ENCODE measurements at places on chromosomes 5 and 9. TPM values are rescaled to one million over a fixed set of nuclear protein-coding genes. Genes with fewer than 3 reads are reported as not detected.

- peaks cover 51% of the 10 kb centered on the region for H3K27me3 ChIP-seq
- H3K4me1 ChIP-seq: no peaks in the 10 kb centered on the region
Observed at GRCh38 chr5:140083650-140084049, 30.3 kb upstream of the PURA start.

DNA sequence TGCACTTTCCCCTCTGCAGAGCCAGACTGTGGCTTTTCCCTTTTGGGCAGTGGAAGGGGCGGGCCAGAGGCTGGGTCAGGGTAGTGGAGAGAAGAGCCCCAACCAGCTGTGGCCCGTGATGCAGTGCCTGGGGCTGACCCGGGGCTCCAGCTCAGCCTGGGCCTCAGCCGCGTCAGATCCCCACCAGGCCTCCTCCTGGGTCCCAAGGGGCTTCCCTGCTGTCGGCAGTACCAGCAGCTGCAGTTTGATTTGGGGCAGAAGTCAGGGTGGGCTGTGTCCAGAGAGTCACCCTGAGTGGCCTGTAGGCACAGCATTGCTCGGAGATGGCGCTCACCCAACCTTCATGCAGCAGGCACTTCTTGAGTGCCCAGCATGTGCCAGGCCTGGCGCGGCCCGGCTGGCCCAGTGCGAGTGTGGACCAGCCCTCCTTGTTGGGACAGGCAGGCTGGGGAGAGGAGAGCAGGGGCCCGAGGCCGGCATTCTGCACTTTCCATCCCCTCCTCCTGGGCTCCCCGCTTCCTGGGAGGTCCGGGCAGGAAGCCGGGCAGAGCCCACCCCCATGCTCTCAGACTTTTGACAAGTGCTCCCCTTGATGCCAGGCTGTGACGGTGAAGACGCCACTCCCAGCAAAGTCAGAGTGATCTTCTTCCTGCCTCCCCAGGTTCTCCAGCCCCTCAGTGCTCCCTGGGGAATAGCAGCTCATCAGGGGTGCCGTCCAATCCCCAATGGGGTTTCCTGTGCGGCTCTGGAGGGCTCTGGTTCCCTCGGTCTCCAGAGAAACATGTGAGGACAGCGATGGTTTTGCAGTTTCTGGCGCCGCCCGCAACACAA is 88.3 kb upstream of the COL5A1 start:
- no peak overlapping the region for H3K27ac ChIP-seq
- peaks cover 6% of the 10 kb centered on the region for H3K36me3 ChIP-seq
- peaks cover 9% of the 10 kb centered on the region for H3K4me1 ChIP-seq

DNA sequence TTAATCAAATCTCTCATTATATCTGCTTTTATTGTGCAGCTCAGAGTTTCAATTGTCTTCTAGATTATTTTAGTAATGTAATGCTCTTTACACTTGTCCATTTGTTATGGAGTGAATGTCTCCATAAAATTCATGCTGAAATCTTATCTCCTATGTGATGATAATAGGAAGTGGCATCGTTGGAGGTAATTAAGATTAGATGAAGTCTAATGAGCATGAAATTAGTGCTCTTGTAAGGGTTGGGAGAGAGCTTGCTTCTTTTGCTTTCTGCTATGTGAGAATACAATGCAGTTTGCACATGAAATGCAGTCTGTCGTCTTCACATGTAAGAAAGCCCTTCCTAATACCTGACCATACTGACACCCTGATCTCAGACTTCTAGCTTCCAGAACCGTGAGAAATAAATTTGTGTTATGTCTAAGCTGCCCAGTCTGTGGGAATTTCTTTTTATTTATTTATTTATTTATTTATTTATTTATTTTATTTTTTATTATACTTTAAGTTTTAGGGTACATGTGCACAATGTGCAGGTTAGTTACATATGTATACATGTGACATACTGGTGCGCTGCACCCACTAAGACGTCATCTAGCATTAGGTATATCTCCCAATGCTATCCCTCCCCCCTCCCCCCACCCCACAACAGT is 1399.2 kb upstream of the CDH6 start:
- H3K4me3 ChIP-seq: no peak overlapping the region
- H3K4me1 ChIP-seq: peaks cover 12% of the 10 kb centered on the region
- no peak for DNase-seq
- no peaks in the 10 kb centered on the region for H3K27me3 ChIP-seq
- peak overlapping the region; percentile 75 for H3K27ac ChIP-seq
- H3K36me3 ChIP-seq: no peaks in the 10 kb centered on the region

- DNase-seq: no peak
- no peaks in the 10 kb centered on the region for H3K36me3 ChIP-seq
- H3K4me3 ChIP-seq: peak within 1 kb of the TSS; percentile 30
- no peaks in the 10 kb centered on the region for H3K27me3 ChIP-seq
Observed at GRCh38 chr9:92482329-92482728, at the start of gene ASPN. Gene ASPN (minus strand): TSS chr9:92482506.

GRCh38 chr5:76234665-76235064 is 151.5 kb downstream of the SV2C start:
- no peak overlapping the region for H3K4me3 ChIP-seq
- no peaks in the 10 kb centered on the region for H3K36me3 ChIP-seq
- no peak for DNase-seq
- H3K27me3 ChIP-seq: peaks cover 25% of the 10 kb centered on the region

DNA sequence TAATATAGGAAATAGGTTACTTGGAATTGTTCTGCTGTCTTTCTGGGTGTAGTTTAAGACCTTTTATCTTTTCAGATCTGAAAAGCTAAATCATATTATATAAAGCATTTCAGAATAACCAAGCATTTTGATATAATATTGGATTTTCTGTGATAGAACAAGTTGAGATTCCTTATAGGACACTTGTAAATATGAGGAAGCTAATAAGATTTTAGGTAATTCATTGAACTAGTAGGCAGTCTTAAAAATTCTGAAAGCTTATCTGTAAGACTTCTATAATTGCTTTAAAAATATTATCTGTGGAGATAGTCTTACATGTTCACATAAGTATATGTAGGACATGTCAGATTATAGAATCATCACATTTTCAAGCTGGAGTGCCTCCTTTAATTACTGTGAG is 102.8 kb downstream of the SMIM15 start:
- no peak overlapping the region for H3K4me3 ChIP-seq
- H3K27me3 ChIP-seq: no peaks in the 10 kb centered on the region
- no peaks in the 10 kb centered on the region for H3K36me3 ChIP-seq
- no peak overlapping the region for H3K27ac ChIP-seq
- H3K4me1 ChIP-seq: peaks cover 6% of the 10 kb centered on the region
- DNase-seq: no peak

GRCh38 chr9:20382460-20383071 is 239.7 kb downstream of the MLLT3 start:
- no peak overlapping the region for H3K4me3 ChIP-seq
- no peaks in the 10 kb centered on the region for H3K4me1 ChIP-seq
- H3K27ac ChIP-seq: no peak overlapping the region

DNA sequence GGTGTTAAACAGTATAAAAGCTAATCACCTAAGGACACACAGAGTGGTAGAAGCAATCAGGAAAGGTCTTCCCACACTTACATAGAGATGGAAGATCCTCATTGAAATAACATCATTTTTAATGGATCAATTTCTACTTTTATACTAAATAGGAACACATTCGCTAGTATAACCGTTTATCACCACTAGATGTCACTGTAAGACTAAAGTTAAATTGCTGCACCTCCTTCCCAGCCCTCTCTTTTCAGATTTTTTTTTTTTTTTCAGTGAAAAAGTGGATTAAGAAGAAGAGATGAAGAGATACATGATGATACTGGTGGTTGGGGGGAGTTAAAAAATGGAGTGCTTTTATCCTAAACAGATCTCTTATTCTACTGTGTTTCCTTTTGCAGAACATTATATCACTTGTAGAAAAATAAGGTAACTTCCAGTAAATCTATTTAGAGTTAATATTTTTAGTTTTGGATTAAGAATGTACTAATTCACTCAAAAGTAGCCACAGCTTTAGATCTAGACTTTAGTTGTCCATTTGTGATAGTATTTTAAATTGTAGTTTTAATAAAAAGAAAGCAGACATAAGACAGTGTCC is 116.9 kb upstream of the ARRDC3 start:
- DNase-seq: peak; percentile 60
- H3K36me3 ChIP-seq: no peaks in the 10 kb centered on the region
- H3K27me3 ChIP-seq: peaks cover 20% of the 10 kb centered on the region
- no peaks in the 10 kb centered on the region for H3K4me1 ChIP-seq
- no peak overlapping the region for H3K4me3 ChIP-seq

DNA sequence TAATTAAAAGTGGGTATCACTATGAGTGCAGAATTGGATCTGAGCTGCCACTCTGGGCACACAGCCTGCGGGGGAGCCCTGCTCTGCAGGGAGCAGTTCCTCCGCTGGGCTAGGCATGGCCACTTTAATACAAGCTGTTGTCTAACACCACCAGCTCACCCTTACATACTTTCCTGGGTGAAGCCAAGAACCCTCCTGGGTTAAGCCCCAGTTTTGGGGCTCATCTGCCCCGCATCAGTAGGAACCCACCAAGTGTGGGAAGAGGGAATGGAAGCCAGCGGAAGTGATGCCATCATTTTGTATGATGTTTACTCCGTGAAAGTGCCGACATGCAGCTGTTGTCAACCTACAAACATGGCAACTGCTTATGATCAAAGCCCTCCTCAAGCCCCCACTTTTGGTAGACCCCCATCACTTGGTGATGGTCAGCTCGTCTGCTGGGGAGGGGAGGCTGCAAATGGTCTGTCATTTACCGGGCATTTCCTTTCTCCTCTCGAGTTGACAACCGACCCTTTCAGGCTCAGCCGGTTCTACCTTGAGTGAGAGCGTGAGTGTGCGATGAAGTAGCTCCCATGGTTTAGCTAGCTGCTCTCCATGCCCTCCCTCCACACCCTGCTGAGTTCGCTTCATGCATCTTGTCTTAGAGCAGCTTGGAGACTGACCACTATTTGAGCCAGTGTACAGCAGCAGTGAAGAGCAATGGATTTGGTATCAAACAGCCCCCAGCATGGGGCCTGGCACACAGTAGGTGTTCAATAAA is 95.3 kb upstream of the IER5L start:
- H3K36me3 ChIP-seq: peaks cover 7% of the 10 kb centered on the region
- H3K4me3 ChIP-seq: no peak overlapping the region
- no peaks in the 10 kb centered on the region for H3K27me3 ChIP-seq
- peaks cover 42% of the 10 kb centered on the region for H3K4me1 ChIP-seq
- no peak for DNase-seq

GRCh38 chr5:96626956-96627355 is 35.2 kb upstream of the CAST start:
- no peak overlapping the region for H3K27ac ChIP-seq
- H3K27me3 ChIP-seq: no peaks in the 10 kb centered on the region
- peak; percentile 22 for DNase-seq
- peaks cover 24% of the 10 kb centered on the region for H3K4me1 ChIP-seq

DNA sequence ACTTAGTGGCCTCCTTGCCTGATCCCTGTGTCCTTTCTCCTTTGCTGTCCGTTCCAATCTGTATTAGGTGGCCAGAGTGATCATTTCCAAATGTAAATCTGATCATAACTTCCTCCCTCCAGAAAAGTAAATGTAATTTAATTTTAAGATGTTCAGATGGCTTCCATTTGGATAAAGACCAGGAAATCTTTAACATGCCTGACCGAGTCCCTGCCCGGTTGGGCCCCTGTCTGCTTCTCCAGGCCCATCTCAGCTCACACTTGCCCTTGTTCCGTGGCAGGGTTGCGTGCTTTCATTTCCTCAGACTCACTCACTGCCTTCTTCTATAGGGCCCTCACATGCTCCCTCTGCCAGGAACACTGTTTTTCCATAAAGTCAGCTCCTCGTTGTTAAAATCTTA is 7.6 kb downstream of the MAP3K1 start:
- no peak for DNase-seq
- no peak overlapping the region for H3K27ac ChIP-seq
- H3K4me3 ChIP-seq: no peak overlapping the region
- H3K36me3 ChIP-seq: peaks cover 6% of the 10 kb centered on the region
- no peaks in the 10 kb centered on the region for H3K27me3 ChIP-seq

DNA sequence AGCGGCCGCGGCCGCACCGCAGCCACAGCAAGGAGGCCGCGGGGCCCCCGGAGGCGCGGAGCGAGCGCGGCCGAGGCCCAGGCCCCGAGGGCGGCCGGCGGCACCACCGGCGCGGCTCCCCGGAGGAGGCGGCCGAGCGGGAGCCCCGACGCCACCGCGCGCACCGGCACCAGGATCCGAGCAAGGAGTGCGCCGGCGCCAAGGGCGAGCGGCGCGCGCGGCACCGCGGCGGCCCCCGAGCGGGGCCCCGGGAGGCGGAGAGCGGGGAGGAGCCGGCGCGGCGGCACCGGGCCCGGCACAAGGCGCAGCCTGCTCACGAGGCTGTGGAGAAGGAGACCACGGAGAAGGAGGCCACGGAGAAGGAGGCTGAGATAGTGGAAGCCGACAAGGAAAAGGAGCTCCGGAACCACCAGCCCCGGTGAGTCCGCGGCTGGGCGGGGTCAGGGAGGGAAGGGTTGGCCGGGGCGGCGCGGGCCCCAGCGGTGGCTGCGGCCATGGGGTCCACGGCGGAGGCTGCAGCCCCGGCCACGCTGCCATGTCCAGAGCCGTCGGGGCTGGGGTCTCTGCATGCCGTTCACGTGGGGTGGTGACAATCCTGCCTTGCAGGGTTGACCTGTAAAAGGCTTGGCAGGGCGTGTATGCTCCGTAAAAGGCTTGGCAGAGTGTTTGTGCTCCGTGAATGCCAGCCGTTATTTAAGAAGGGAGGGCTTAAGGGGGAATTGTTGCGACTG is 146.0 kb downstream of the CACNA1B start:
- no peak for DNase-seq
- no peak overlapping the region for H3K27ac ChIP-seq
- no peak overlapping the region for H3K4me3 ChIP-seq
- no peaks in the 10 kb centered on the region for H3K4me1 ChIP-seq
- no peaks in the 10 kb centered on the region for H3K36me3 ChIP-seq
- H3K27me3 ChIP-seq: no peaks in the 10 kb centered on the region

GRCh38 chr5:178651046-178651810 is 24.4 kb upstream of the CLK4 start:
- H3K27me3 ChIP-seq: no peaks in the 10 kb centered on the region
- peak; percentile 95 for DNase-seq
- peak overlapping the region; percentile 17 for H3K27ac ChIP-seq
- H3K4me1 ChIP-seq: peaks cover 23% of the 10 kb centered on the region
- H3K4me3 ChIP-seq: peak overlapping the region; percentile 5

- peaks cover 7% of the 10 kb centered on the region for H3K36me3 ChIP-seq
- no peak for DNase-seq
- H3K27ac ChIP-seq: no peak overlapping the region
- H3K4me1 ChIP-seq: no peaks in the 10 kb centered on the region
Observed at GRCh38 chr9:135644631-135645218, 5.4 kb upstream of the GLT6D1 start.

The INSL6 gene
- not detected for total RNA-seq

The AQP7 gene
- total RNA-seq: not detected

The HMGXB3 gene
- total RNA-seq: 67.8 TPM

The DIRAS2 gene
- total RNA-seq: not detected

The FABP6 gene
- not detected for total RNA-seq

The CDH12 gene
- total RNA-seq: not detected

The GPR150 gene
- total RNA-seq: not detected

The SOX30 gene
- not detected for total RNA-seq

The OR1Q1 gene
- total RNA-seq: not detected

The PALM2AKAP2 gene
- total RNA-seq: 9.1 TPM

Measured in MCF 10A (cell line).